Omental fat pad (tissue), 4 donors: ENCODE measurements at places on chromosomes 7 and 10. TPM values are rescaled to one million over a fixed set of nuclear protein-coding genes. Genes with fewer than 3 reads are reported as not detected.

The OR2A7 gene
- 3.1 TPM for total RNA-seq

The SFTPA1 gene
- total RNA-seq, result not detected

The LOXL4 gene
- 3.3 TPM for total RNA-seq

The SFRP4 gene
- total RNA-seq, result 23.0 TPM

The MKX gene
- total RNA-seq, result 1.1 TPM

The ADAP1 gene
- total RNA-seq, result 17.5 TPM
